SJSA1 (cell line): ENCODE measurements at places on chromosomes 7 and 10.
A peak's percentile ranks its signal among the peaks of the same experiment; 100 is the strongest.

GRCh38 chr7:104984585-104985258 lies 29.3 kb upstream of the KMT2E start:
- peak; percentile 20 for DNase-seq

GRCh38 chr7:18903695-18904094 lies 213.7 kb downstream of the TWIST1 start:
- no peak for DNase-seq

DNA sequence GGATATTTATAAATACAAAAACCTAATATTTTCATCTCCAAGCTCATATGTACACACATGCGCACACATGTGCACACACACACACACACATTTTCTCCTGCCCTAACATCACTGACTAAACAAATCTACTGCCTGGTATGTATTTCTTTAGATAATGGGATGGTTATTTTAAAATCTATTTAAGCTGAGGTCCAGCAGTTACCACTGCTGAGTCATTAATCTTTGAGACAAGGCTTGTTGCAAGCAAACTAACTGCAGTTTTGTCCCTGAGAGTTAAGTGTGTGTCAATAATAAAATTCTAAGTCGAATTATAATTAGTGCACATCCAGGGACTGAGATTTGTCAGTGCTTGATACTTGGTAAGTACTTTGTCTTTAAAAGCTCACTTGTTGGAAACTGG lies 135.1 kb downstream of the VPS50 start:
- no peak for DNase-seq

GRCh38 chr10:26478061-26478460 lies 39.9 kb downstream of the APBB1IP start:
- no peak for DNase-seq

DNA sequence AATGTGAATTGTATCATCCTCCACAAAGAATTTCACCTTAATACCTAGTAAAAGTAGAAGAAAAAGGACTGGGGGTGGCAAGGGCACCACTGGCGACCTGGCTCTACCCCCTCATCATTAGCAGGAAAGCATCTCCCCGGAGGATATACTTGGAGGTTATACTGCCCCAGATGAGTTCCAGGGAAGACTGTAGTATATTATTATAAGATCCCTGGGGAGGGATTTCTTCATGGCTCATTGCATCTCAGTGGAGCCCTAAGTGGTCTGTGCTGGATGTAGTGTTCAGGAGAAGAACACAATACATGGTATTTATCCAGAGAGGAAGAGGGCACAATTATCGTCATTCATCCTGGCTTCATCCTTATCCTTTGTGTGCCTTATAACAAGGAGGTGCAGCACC lies 14.2 kb upstream of the DYNC1I1 start:
- no peak for DNase-seq

DNA sequence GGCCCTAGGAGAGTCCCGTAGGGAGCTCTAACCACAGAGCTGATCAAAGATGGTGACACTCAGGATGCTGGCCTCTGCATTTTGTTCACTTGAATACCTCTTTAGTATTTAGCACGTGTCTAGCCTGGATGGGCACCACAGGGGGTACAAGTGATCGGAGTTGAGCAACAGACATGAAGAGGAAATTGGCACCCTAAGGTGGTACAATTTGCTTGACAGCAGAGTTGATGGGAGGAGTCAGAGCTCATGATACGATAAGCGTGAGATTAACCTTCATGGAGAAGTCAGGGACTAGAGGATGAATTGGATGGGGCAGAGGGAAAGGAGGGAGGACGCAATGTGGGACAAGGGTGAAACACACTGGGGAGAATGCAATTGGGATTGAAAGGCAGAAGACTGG lies 9.9 kb upstream of the ZNF212 start:
- DNase-seq, result no peak

- DNase-seq, result no peak
Measured at GRCh38 chr10:113261611-113262091, 291.2 kb upstream of the HABP2 start.

GRCh38 chr10:72334825-72335393 lies 19.8 kb downstream of the DNAJB12 start:
- peak; percentile 87 for DNase-seq

DNA sequence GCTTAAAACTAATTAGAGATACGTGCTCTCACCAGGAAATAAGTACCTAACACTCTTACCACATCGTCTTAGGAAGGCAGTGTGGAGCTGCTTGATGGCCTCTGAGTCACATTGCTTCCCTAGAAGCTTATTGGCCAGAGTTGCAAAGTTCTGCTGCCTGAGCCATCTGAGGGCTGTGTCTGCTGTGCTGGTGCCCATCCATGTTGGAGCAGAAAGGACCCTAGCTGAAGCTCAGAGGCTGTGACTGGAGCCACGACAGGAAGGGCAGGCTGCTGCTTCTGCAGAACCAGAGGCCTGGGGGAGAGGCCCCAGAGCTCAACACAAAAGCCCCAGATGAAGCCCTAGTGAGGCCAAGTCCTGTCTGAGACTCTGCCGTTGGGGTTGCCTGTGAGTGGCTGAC lies 64.8 kb upstream of the IGFBP3 start:
- no peak for DNase-seq

GRCh38 chr7:157689269-157690057 lies 352.7 kb downstream of the DNAJB6 start:
- no peak for DNase-seq

DNA sequence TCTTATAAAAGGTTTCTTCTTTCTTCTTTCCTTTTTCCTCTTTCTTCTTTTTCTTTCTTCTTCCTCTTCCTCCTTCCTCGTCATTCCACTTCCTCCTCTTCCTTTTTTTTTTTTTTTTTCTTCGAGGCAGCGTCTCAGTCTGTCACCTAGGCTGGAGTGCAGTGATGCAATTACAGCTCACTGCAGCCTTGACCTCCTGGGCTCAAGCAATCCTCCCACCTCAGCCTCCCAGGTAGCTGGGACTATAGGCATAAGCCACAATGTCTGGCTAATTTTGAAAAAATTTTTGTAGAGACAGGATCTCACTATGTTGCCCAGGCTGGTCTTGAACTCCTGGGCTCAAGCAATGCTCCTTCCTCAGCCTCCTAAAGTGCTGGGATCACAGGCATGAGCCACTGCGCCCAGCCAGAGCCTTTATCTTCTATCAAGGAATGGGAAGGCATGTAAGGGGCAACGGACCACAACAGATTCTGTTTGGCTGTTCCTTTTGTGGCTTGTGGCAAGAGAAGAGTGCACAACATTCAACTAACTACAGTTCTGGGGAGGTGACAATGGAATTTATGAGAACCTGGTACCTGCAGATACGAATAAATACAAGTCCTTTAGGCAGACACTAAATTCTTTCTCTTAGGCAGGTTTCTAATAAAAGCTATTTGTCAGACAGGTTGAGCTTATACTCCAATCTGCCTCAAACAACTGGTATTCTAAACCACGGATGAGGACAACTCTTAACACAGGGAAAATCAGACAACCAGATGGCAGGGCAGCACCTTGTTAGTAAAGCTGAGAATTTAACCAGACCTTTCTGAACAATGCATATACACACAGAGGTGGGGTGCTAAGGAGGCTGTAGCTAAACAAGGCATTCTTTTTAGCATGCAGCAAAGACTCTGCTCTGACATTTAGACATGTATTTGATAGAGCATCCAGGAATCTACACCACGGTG lies 100.3 kb downstream of the DOCK4 start:
- no peak for DNase-seq

GRCh38 chr7:50208378-50208982 lies 96.0 kb upstream of the IKZF1 start:
- no peak for DNase-seq

DNA sequence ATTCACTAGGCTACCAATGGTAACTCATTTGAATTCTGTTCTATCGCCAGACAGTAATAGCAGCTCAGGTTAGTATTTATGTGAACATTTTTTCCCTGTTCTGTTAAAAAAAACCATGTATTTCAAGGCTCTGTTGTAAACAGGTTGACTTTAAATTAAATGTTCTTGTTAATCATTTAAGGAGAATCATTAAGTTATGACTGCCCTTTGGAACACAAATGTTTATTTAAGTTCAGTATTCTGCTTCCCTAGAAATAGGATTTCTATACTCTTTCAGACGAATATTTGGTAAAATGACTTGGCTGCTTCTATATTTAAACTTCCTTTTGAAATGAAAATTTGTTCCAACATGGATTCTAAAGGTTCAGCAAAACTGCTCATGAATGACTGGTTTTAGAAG lies 13.1 kb upstream of the CROT start:
- DNase-seq, result no peak

DNA sequence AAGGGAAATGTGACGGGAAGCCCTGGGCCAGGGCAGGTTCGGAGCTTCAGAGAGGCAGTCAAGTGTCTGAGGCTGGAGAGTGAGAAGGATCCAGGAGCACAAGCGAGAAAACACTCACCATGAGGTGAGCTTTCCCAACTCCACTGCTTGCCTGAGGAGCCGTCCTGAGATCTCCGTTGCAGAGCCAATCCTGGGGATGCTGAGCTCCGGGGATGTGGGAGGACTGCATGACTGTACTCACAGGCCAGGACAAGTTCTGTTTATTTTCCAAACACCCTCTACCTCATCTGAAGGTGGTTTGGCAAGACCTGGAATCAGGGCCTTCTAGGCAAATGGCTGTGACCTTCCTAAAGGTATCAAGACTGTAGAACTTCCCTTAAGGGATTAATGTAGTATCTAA lies 38.7 kb downstream of the GLI3 start:
- DNase-seq, result no peak

GRCh38 chr10:120386896-120387295 lies 70.1 kb upstream of the PLPP4 start:
- no peak for DNase-seq
